ENCODE measurements at places on chromosomes 5 and 9. TPM values are rescaled to one million over a fixed set of nuclear protein-coding genes. Genes with fewer than 3 reads are reported as not detected.
A peak's percentile ranks its signal among the peaks of the same experiment; 100 is the strongest.

- no peak for DNase-seq
Observed at GRCh38 chr5:8329773-8330172, 460.8 kb downstream of the MTRR start.

DNA sequence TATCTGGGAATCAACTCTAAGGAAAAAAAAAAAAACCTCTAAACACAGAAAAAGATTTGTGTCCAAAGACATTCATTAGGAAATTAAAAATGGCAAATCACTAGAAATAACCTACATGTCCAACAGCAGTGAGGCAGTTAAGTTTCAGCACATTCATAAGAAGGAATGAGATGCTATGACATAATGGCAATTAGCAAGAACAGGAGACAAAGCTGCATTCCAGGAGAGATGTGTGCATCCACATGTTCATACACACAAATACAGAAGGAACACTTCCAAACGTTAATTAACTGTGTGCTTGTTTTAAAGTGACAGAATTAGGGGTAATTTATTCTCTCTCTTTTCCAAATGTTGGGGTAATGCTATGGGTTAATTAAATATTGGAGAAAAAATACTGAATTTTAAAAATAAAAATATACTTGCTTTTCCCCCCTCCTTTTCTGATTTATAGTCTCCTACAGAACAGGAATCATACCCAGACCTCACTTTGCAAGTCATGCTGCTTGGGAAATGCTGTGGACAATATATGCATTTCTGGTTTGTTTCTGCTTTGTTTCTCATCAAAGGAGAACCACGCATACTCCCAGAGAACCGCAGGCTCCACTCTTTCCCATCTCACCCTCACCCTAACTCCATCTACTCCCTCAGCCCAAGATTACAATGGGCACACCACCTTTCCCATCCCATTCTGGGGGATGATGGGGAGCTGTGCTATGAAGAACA lies 114.1 kb downstream of the CDK5RAP2 start:
- DNase-seq, result no peak

- DNase-seq, result peak; percentile 19
Observed at GRCh38 chr5:11046160-11046559, 285.1 kb upstream of the DAP start.

DNA sequence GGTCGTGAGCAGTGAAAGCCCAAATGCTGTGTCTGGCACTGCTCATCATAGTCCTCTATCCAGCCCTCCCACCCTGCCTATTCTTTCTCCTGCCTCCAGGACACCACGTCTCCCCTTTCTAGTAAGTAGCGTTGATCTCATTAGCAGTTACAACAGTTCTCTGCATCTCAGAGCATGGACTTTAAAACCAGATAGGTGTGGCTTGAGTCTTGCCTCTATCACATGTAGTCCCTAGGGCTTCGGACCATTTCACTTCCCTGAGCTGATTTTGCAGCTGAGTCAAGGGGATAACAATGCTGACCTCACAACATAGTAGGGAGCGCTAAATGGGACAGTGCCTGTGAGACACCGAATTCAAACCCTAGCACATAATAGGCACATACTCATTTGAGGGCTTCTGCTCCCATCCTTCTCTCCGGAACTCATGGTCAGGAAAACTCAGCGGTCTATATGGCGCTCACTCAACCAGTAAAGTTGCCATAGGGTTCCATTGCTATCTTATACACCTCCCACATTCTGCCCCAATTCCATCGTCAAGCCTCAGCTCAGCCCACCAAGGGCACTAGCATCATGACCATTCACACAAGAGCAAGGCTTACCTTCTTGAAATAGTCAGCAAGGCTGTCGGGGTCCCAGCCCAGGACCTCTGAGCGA lies 515 bp downstream of the LCP2 start:
- no peak for DNase-seq

Gene SLC22A4
- total RNA-seq, result 0.26 TPM

Gene PRDM9
- not detected for total RNA-seq

Gene RASGEF1C
- not detected for total RNA-seq
